Inflammatory macrophage treated with lipopolysaccharide for 1 hour (primary cell): ENCODE measurements at places on chromosomes 6 and 20.

DNA sequence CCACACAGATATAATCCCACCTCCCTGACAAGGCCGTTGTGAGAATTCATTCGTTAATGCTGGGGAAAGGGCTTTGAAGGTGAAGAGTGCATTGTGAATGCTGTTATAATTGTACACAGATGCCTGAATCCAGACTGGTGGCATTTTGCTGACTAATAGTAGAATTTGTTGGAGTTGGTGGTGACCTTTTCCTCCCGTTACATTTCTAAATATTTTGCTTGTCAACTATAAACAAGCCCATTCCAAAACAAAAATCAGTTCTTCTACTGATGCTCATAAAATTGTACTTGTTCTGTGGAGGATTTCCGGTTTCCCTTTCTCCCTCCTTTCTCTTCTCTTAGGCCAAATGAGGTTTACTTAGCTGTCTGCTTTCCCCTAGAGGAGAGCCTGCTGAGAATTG, 253.1 kb upstream of the SUPT3H start:
- DNase-seq = no peak

DNA sequence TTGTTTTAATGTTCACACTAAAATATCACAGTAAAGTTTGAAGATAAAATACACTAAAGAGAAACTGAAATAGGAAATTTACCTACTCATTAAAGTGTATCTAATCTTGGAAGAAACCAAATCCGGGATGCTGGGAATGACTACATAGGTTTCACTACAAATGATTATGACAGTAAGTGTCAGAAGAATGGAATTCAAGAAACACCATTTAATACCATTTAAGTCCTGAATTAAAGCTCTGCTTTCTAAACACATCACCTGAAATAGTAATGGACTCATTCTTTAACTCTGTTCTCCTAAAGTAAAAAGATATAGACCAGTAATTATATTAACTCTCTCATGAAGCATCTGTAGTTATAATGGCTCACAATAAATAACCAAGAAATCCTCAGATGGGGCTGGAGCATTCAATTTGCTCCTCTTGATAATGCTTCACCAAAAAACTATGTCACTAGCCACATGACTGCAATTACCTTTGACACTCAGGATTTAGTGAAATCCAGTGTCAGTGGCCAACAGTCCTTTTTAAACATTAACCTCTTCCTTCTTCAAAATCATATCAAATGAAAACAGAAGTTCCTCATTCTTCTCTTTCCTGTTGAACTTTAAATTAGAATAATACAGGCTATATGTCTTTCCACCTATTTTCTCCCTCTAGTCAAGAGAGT, 41.4 kb downstream of the MAP7 start:
- DNase-seq = no peak

DNA sequence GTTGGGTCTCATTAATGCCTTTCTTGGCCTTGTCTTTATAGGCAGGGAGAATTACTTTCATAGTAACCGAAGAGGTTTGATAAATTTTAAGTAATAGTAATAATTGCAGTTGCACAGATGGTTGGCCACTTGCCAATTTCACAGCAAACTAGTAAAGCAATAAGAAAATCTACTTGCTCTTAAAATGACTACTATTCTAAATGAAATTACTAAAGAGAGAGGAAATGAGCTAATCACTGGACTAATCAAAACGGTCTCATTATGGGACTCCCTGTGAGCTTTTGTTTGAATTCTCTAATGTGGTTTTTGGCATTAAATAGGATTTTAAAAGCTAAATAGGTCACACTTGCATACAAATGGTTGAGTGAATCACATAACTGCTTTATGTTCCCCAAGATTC, 227.4 kb upstream of the PLN start:
- DNase-seq = no peak

GRCh38 chr6:139540276-139540675, 165.8 kb upstream of the CITED2 start:
- DNase-seq = peak; percentile 70

- DNase-seq = peak; percentile 74
Measured at GRCh38 chr6:31829633-31830283, 2.2 kb downstream of the HSPA1B start.

DNA sequence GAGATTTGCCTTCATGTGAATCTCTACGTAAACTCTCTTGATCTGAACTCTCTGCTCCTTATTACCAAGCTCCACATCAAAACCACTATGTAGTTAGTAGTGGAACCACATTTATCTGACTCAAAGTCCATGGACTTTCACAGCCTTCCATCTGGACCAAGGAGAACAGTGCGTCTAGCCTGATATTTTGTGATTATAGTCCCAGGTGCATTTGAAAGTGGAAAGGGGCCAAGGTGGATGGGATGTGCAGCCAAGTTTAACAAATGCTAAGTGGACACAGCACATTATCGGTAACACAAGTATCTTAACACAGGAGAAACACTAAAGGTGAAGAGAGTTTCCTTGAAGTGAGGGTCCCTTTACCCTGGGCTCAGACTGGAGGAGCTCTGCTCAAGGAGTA, 281.2 kb upstream of the SGK1 start:
- DNase-seq = no peak
